ENCODE measurements at places on chromosomes 13 and 19.

- DNase-seq = no peak
Observed at GRCh38 chr13:112171570-112171965, 104.6 kb downstream of the SOX1 start.

- no peak for DNase-seq
Observed at GRCh38 chr19:9885077-9885552, 50.0 kb downstream of the PIN1 start.

- DNase-seq = no peak
Observed at GRCh38 chr13:34391076-34391475, 551.0 kb upstream of the NBEA start.

GRCh38 chr13:83992566-83993358 lies 110.5 kb upstream of the SLITRK1 start:
- no peak for DNase-seq

GRCh38 chr19:39737351-39737750 lies 478 bp downstream of the CLC start:
- DNase-seq = no peak

- peak; percentile 85 for DNase-seq
Observed at GRCh38 chr19:5578097-5578846, 10.5 kb upstream of the TINCR start.

- no peak for DNase-seq
Observed at GRCh38 chr19:46115396-46116106, 8.9 kb downstream of the IGFL3 start.

DNA sequence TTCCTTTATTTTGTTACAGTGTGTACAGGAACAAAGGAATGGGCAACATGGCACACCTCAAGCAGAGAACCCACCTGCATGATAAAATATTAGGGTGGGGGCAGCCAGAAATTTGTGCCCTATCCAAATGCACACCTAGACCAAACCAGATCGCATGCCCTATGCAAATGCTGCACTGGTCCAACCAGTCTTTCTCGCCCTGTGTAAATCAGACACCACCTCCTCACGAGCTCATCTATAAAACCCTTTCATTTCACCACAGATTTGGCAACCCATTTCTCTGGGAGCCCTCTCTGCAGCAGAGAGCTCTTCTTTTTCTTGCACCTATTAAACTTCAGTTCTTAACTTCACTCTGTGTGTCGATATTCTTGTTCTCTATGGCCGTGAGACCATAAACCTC lies 1559.2 kb downstream of the SLITRK1 start:
- no peak for DNase-seq

- DNase-seq = no peak
Observed at GRCh38 chr19:11580116-11580515, 2.7 kb upstream of the ACP5 start.

GRCh38 chr13:87536899-87537298 lies 134.3 kb upstream of the SLITRK5 start:
- no peak for DNase-seq

DNA sequence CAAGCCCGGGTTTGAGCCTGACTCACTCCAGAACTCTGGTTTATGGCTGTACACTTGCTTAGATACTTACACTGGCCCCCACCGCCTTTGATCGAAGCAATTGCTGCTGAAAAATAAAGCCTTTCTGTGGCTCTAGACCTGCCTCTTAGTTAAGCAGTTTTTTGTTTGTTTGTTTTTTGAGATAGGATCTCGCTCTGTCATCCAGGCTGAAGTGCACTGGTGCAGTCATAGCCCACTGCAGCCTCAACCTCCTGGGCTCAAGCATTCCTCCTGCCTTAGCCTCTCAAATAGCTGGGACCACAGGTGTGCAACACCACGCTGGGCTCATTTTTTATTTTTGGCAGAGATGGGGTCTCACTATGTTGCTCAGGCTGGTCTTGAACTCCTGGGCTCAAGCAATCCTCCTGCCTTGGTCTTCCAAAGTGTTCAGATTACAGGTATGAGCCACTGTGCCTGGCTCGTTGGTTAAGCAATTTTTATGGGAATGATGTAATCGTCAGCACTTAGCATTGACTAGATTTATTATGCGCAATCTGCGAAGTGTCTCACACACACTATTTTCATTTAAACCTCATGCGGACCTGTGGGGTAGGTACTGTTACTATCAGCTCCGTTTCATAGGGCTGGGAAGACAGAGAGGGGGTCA lies 22.2 kb downstream of the PPP2R1A start:
- no peak for DNase-seq

- DNase-seq = no peak
Observed at GRCh38 chr13:69450245-69450644, 657.4 kb upstream of the ATXN8OS start.

DNA sequence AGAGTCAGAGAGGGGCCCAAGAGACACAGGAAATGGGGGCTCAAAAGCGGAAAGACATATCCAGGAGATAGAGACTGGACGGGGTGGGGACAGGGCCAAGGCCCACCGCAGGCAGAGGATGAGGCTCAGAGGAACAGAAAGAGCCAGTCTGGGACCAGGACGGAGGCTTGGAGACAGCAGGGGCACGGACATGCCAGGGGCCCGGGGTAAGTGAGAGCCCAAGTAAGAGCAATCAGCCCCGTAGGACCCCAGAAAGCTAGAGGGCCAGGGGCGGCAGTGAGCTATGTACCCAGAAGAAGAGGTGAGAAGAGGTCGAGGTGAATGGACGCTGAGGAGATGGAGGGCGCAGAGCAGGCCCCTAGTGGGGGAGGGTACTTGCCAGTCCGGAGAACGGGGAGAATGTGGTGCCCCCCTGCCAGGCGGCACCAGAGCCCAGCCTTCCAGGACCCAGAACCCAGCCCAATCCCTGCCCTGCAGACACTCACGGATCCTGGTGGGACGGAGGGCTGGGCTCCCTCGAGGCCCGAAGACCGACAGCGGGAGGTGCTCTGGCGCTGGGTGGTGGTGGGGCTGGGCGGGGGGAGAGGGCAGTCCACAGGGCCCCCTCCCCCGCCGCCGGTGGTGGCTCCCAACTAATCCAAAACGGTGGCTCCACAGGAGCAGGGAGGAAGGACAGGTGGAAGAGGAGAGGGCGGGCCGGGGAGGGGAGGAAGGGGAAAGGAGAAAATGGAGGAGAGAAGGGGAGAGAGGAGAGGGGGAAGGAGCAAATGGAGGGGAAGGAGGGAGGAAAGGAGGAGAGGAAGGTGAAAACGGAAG lies 1.0 kb downstream of the GRIK5 start:
- DNase-seq = no peak

DNA sequence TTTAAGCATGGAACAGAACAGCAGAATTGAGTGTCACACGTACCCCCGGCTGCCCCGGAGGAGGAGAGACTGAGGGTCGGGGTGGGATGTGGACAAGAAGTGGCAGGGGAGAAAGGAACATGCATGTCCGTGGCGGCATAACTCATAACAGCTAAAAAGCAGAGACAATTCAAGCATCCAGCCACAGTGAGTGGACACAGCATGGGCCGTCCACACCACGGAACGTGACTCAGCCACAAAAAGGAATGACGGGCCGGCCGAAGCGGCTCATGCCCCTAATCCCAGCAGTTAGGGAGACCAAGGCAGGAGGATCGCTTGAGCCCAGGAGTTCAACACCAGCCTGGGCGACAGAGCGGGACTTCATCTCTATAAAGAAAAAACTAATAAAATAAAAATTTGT lies 7.6 kb downstream of the DOHH start:
- no peak for DNase-seq

DNA sequence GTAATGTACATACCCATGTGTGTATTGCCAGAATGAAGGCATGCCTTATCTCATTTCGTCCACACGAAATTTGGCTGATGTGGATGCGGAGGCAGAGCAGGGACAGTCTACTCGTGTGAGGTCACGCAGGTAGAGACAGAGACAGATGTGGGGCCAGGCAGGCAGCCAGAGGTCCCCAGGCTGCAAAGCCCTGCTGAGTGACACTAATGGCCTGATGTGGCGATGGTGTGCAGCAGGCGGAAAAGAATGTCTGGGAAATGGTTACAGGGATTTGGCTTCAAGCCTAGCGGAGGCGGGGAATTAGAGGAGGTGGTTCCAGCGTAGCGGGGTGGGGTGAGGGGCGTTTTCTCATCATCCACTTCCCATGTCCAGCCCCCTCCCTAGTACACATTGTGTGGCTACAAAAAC lies 4.2 kb upstream of the IZUMO2 start:
- DNase-seq = no peak
